ENCODE measurements at places on chromosomes 12 and 14.

GRCh38 chr14:74698465-74698864 is 14.4 kb downstream of the AREL1 start:
- no peak for DNase-seq

GRCh38 chr12:124279846-124280360 is 15.0 kb upstream of the RFLNA start:
- DNase-seq: no peak

GRCh38 chr14:71320734-71321573 is 413.7 kb downstream of the PCNX1 start:
- DNase-seq: no peak

DNA sequence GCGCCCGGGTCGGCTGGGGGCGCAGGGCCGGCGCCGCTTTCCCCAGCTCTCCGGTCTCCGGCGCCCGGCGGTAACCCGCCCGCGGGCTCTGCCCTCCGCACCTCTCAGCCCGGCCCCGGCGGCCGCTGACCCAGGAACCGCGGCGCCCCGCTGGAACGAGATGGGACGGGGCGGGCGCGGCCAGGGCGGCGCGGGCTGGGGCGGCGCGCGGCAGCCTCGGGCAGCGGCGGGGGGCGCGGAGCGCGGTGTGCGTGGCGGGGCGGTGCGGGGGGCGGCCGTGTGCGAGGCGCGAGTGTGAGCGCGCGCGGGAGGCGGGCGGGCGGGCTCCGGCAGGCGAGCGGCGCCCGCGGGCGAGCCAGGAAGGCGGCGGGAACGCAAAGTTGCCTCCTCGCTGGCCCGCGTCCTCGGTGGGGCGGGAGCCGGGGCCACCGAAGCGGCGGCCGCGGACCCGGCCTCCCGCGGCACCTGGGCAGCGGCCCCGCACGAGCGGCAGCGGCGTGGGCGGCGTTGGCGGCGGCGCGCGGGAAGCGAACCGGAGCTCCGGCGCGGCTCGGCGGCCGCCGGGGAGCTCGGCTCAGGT is 671 bp upstream of the DIO3 start:
- DNase-seq: no peak

GRCh38 chr12:98646294-98647090 is 1.4 kb downstream of the APAF1 start:
- DNase-seq: no peak

DNA sequence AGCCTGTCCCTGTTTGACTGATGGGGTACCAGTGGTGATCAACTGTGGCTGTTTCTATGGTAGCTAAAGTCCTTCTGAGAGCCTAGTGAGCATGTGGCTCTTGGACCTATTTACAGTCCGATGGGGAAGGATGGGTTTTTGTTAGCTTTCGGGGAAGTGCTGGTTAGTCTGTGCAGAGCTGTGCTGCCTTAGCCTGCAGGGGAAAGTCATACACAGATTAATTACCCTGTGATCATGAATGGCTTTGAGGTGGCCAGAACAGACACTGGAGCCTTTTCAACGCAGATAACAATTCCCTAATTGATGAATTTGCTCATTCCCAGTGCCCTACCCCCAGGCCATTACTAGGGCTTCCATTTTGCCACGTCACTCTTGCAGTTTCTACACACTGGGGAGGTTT is 99.7 kb downstream of the WSCD2 start:
- no peak for DNase-seq

DNA sequence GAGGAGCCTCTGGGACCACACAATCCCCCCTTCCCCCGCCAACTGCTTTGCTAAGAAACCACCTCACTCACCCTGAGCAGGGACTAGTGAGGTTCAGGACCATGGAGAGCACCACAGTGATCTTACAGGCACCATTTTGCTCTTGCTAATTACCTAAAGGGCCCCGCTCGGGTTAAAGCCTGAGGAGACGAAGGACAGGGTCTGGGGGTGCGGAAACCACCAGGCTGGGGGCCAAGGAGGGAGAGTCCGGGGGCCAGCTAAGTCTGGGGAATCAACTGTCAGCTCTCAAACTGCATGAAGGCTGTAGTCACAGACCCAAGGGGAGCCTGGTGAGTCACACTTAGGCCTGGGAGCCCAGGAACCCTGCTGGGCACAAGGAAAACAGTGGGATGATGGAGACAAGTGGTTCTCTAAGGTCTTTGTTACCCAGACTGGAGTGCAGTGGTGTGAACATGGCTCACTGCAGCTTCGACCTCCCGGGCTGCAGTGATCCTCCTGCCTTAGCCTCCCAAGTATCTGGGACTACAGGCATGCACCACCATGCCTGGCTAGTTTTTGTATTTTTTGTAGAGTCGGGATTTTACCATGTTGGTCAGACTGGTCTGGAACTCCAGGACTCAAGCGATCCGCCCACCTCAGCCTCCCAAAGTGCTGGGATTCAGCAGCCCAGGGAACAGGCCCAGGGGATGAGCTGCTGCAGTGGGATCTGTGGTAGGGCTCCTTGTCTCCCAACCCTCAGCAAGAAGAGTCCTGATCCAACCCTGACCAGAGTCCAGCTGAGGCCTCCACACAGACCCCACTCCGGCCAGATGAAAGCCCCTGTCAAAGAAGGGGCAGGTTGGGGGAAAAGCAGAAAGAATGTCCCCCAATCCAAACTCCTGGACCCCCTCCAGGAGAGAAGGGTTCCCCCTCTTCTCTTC is 98.8 kb downstream of the CALM1 start:
- DNase-seq: no peak

GRCh38 chr12:100661300-100661951 is 87.9 kb downstream of the GAS2L3 start:
- DNase-seq: no peak

- no peak for DNase-seq
These were observed 4.0 kb upstream of the CRIP2 start for GRCh38 chr14:105470350-105471296.

DNA sequence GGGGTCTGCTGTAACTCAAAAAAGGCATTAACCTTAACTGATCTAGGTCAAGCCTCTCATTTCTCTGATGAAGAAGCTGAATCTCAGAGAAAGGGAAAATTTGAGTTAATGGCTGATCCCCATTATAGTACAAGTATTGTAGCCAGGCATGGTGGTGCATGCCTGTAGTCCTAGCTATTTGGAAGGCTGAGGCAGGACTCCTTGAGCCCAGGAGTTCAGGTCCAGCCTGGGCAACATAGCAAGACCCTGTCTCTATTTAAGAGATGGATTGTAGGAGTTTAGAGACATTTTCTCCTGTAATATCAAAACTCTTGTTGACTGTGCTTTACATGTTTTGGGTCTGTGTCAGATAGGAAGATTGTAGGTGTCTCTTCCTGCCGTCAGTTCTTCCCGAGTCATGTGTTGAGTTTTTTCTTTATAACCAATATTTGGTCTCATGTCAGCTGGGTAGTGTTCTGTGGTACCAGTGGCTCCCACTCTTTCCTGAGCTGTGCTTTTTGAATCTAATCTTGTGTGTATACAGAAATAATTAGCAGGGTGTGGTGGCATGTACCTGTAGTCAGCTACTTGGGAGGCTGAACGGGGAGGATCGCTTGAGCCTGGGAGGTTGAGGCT is 8.6 kb downstream of the COPZ1 start:
- DNase-seq: no peak

GRCh38 chr14:63510538-63510937 is 32.6 kb downstream of the PPP2R5E start:
- no peak for DNase-seq

GRCh38 chr12:4197922-4198763 is 75.4 kb upstream of the CCND2 start:
- DNase-seq: no peak

- DNase-seq: no peak
These were observed 643 bp upstream of the TAMALIN start for GRCh38 chr12:52005903-52006703.

DNA sequence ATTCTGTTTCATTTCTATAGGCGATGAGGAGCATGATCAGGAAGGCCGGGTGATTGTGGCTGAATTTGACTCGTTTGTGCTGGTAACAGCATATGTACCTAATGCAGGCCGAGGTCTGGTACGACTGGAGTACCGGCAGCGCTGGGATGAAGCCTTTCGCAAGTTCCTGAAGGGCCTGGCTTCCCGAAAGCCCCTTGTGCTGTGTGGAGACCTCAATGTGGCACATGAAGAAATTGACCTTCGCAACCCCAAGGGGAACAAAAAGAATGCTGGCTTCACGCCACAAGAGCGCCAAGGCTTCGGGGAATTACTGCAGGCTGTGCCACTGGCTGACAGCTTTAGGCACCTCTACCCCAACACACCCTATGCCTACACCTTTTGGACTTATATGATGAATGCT is 1.9 kb downstream of the APEX1 start:
- no peak for DNase-seq

DNA sequence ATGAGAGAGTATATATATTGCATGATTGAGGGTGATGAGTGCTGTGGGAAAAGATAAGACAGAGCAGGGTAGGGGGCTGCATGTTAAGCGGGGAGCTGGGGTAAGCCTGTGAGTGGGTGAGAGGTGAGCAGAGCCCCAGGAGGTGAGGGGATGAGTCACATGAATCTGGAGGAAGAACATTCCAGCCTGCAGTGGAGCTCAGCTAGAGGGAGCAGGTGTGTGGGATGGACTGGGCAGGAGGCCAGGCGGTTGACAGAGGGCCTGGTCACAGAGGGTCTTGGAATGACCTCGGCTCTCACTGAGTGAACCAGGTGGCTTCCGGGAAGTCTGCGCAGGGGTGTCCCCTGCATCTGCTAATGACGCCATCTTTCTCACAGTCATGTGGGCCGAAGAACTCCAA is 44.4 kb downstream of the GIT2 start:
- no peak for DNase-seq

DNA sequence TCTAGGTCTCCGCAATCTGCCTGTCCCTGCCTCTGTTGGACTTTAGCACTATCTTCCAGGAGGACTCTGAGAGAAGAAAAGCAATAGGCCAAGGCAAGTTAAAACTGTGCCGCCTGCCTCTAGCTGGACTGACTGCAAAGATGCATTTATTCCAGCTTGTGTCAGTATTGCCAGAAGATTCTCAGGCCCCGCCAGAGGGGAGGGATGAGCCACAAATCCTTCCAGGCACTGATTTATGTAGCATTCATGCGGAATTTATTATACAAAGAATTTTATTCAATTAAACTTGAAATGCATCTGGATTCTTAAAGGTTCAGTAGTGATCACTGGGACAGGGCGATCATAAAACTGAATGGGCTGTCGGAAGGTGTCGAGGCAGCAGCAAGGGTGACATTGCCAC is 19.8 kb downstream of the MMAB start:
- DNase-seq: no peak

DNA sequence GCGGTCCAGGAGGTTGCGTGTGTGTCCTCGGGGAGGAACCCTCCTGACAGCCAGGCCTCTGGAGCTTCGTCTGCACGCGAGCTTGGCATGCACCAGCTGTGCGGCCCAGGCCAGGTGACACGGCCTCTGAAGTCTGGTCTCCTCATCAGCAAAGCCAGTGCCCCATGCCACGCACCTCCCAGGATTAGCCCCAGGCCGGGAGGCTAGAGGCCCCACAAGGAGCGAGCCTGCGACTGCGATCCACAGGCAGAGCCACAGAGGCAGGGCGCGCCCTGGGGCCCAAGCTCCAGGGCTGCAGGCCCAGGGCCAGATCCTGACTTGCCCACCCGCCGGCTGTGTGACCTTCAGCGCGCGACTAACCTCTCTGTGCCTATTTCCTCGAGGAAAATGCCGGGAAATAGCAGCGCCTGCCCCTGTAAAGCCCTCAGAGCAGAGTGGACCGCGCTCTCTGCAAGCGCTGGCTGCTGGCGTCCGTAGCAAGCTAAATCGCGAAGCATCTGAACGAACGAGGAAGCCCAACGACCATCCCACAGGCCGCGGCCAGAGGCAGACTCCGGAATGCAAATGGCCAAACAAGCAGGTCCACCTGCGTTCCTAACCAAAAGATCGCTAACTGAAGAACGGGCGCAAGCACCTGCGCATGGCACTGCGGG is 492 bp upstream of the BTBD6 start:
- DNase-seq: no peak

DNA sequence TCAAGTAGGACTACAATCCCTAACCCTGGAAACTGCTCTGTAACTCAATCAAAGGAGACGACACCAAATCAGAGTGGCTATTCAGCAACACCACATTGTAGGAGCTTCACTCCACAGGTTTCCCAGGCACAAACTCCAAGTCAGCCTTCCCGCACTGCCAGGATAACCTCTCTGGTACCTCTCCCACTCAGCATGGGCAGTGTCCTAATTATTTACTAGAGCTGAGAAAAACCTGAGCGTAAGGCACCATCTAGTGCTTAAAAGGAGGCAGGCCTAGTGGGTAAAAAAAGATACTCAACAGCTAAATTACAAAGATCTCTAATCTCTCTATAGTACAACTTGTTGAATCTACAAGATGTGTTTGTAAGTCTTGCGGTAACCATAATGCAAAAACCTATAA is 36.1 kb downstream of the PARP11 start:
- DNase-seq: no peak

- no peak for DNase-seq
These were observed 29.6 kb downstream of the PRDM4 start for GRCh38 chr12:107731366-107731765.

DNA sequence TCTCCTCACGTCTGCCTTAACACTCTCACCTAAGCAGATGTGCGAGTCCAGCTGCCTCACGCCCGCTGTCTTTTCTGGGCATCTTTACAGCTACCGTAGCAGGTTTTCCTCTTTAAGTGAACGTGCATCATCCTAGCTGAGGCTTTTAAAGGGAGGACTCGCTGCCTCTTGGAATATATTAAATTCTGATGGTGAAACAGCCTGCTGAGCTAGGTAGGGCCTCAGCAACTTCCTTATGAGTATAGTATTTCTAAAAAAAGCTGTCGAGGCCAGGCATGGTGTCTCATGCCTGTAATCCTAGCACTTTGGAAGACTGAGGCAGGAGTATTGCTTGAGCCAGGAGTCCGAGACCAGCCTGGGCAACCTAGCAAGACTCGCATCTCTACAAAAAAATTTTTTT is 32.2 kb downstream of the TESC start:
- no peak for DNase-seq

GRCh38 chr14:60326274-60326673 is 77.3 kb downstream of the PPM1A start:
- DNase-seq: no peak

DNA sequence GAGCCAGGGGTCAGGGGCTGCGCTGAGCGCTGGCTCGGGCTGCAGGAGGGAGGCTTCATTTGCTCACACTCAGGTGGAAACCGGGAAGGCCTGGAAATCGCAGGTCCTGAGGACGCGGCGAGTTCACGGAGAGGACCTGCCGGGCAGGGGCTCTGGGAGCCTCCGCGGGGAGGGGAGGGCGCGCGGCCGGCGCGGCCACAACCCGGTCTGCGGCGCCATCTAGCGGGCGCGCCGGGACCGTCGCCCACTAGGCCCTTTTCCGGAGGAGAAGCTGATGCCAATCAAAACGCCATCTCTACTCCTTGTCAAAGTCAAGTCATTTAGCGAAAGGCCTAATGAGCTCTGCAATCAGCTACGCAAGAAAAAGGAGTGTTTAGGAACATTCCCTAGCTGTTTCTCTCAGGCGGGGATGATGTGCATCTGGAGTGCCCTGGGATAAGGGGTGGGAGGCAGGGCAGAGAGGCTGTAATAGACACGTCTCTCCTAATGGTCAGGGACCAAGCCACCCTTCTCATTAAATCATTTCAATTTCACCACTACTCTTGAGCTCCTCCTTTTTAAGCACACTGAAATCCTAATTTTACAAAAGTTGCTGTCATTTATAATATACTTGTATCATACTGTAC is 885.8 kb upstream of the TMEM132C start:
- DNase-seq: peak; percentile 73

GRCh38 chr12:94644141-94644979 is 6.0 kb downstream of the TMCC3 start:
- DNase-seq: no peak
